NCI-H146 (cell line): ENCODE measurements at places on chromosomes 11 and 22.
A peak's percentile ranks its signal among the peaks of the same experiment; 100 is the strongest.

DNA sequence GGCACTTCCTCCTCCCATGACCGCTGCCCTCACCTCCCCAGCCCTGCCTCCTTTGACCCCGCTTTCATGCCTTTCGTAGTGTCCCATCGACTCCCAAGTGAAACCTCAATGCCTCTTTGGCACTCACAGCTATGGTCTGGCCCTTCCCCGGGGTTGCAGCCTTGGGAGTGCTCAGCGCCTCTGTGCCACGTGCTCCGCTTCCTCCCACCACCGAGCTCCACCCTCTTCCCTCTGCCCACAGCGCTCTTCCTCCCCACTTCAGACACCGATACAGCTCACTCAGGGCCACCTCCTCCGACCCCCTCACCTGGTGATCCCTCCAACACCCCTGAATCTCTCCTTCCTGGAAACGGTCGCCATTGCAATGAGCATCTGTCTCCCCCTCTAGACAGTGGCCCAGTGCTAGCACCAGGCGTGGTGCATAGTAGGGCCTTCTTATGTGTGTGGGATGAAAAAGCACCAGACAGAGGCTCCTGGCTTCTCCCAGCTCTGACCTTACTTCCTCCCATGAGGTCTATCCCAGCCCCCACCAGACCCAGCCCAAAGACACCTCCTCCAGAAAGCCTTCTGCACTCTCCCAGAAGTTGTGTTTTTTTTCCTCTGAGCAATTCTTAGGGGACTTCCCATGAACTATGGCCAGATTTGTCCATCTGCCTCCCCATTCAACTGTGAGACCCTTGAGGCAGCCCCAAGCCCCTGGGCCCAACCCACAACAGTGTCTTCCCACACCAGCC is 16.4 kb upstream of the SCGB1A1 start:
- no peak for DNase-seq

- no peak for DNase-seq
Measured at GRCh38 chr22:39296535-39296934, 22.9 kb downstream of the RPL3 start.

- DNase-seq = no peak
Measured at GRCh38 chr22:50502628-50503474, 4.7 kb downstream of the LMF2 start.

GRCh38 chr11:76787911-76788596 is 4.9 kb downstream of the TSKU start:
- no peak for DNase-seq

GRCh38 chr11:76629853-76630599 is 40.5 kb downstream of the LRRC32 start:
- DNase-seq = no peak

- DNase-seq = no peak
Measured at GRCh38 chr22:47445716-47446290, 683.4 kb downstream of the TBC1D22A start.

- DNase-seq = peak; percentile 5
Measured at GRCh38 chr11:36672815-36673450, 74.9 kb upstream of the RAG2 start.
